ENCODE measurements at places on chromosomes 6 and 20.
A peak's percentile ranks its signal among the peaks of the same experiment; 100 is the strongest.

DNA sequence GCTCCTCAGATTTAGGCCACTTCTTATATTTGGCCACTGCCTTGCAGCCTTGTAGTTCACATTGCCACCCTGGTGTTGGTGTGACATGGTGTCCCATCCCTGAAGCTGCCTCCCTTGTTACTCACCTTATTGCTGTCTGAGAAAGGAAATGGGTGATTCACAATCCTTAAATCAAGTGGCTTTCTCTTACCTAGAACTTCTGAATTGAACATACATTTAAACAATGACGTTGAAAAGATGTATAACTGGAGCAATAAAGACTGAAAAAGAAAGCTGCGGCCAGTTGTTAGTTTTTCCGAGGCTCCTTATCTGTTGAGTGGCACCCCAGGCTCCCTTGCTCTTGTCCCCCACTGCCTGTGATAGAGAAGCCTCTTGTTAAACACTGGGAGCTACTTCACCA lies 28.8 kb upstream of the GNRH2 start:
- no peak overlapping the region for H3K4me3 ChIP-seq
- H3K27me3 ChIP-seq, result no peaks in the 10 kb centered on the region
- no peak overlapping the region for H3K27ac ChIP-seq
- H3K4me1 ChIP-seq, result no peaks in the 10 kb centered on the region
- peaks cover 26% of the 10 kb centered on the region for H3K36me3 ChIP-seq

DNA sequence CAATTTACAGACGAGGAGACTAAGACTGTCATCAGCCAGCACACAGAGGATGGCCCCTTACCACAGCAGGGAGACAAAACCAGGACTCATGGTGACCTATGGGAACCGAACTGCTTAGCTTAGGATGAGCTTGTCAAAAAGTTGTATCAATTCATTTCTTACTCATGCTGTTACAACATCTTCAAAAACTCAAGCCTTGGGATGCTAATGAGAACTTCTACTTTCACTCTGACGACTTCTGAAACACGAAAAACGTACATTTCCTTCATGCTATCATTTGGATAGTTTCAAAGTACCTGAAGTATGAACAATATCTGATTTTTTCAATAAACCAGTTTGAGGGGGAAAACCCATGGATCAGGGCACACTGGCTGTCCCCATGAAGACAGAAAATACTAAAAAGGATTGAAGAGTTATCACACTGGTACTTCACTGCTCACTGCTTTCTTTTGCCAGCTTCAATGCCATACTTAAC lies 31.9 kb downstream of the HIVEP2 start:
- H3K36me3 ChIP-seq, result peaks cover 3% of the 10 kb centered on the region
- H3K4me3 ChIP-seq, result no peak overlapping the region
- no peak for DNase-seq
- no peaks in the 10 kb centered on the region for H3K27me3 ChIP-seq
- H3K4me1 ChIP-seq, result peaks cover 3% of the 10 kb centered on the region

GRCh38 chr20:24870881-24871280 lies 78.2 kb upstream of the CST7 start:
- no peaks in the 10 kb centered on the region for H3K36me3 ChIP-seq
- H3K4me3 ChIP-seq, result no peak overlapping the region
- no peak for DNase-seq
- H3K27me3 ChIP-seq, result no peaks in the 10 kb centered on the region

- no peaks in the 10 kb centered on the region for H3K27me3 ChIP-seq
- H3K36me3 ChIP-seq, result no peaks in the 10 kb centered on the region
- H3K4me3 ChIP-seq, result no peak overlapping the region
- H3K27ac ChIP-seq, result no peak overlapping the region
- H3K4me1 ChIP-seq, result peaks cover 11% of the 10 kb centered on the region
Measured at GRCh38 chr6:26017632-26017966, 55.0 kb downstream of the TRIM38 start.

DNA sequence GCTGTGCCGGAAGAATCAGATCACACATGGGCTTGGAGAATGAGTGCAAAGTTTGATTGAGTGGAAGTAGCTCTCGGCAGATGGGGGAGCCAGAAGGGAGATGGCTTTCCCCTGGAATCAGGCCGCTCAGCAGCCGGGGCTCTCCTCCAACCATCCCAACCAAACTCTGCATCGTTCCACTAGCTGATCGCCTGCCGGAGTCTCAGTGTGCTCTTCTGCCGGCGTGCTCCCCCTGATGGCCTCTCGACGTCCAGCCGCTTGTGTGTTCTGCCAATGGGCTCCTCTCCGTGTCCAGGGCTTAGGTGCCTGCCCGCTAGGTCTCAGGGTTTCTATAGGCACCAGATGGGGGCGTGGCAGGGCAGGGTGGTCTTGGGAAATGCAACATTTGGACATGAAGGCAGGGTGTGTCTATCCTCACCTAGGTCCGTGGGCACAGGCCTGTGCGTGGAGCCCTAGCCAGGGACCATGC lies 4.9 kb upstream of the BIRC7 start:
- H3K27me3 ChIP-seq, result peaks cover 4% of the 10 kb centered on the region
- H3K27ac ChIP-seq, result no peak overlapping the region
- peak; percentile 43 for DNase-seq
- H3K4me1 ChIP-seq, result peaks cover 4% of the 10 kb centered on the region

All from small intestine (tissue), 16 donors.